Stimulated activated CD8-positive, alpha-beta memory T cell treated with anti-CD3 and anti-CD28 coated beads, Interleukin-12 subunit alpha, Interleukin-12 subunit beta, amount 100 ng/mL, for 1 hour (primary cell): ENCODE measurements at places on chromosomes 5 and 9.

DNA sequence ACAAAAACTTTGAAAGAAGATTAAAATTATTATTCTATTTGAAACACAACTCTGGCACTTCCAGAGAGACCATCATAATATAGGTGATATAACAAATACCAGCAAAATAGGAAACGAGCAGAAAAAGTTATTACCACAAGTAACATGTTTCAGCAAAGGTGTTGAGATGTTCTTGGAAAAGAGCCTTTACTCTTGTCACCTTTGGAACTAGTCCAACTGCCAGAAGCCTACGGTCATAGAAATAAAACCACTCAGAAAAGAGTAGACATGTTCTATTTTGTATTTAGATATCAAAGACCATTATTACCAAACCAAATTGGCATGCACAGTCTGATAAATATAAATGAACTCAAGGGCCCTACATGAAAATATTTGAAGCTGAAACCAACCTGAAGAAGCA, 145.0 kb upstream of the DMAC1 start:
- DNase-seq = no peak

DNA sequence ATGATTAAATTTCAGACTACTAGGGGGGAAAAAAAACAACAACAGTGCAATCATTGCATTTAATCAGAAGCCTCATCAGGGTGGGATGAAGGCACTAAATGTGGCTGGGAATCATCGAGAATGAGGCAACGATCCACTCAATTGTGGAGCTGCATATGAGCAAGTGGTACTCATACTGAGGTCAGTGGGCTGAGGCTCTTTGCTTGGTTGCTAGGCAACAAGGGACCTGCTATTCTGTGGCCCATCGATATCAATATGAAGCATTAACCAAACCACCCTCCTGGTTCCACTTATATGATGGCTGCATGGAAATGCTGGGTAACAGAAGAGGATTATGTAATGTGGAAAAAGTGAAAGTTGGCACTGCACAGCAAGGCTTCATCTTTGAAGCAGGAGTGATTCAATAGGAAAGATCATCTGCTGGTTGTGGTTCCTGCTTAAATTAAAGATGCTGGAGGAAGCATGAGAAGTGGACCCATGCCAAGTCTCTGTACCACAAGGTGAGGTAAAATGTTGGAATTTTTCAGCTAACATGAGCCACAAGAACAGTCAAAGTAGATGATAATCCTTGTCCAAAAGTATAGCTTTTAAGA, 159.8 kb upstream of the HMHB1 start:
- no peak for DNase-seq

- DNase-seq = no peak
Measured at GRCh38 chr5:14696057-14696456, 31.5 kb downstream of the OTULIN start.

- DNase-seq = no peak
Measured at GRCh38 chr5:116448450-116448849, 126.2 kb downstream of the SEMA6A start.

GRCh38 chr9:137970686-137971476, 93.3 kb downstream of the CACNA1B start:
- no peak for DNase-seq

DNA sequence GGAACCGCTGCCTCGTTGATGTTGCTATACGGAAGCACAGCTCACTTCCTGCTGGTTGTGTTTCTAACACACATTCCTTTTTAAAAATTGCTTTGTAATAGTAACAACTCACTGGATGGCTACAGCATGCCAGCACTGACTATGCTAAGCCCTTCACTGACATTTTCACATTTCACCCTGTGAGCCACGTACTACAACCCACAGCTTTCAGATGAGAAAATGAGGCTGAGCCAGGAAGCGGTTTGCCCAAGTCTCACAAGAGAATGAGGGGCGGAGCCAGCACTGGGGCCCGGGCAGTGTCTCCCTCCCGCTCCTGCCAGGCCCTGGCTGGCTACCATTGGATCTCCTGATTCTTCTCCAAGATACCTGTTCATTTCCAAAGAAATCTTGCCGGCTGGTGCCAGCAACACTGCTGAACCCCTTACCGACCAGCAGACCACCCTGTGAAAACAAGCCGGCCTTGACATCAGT, 38.3 kb downstream of the FAM78A start:
- peak; percentile 74 for DNase-seq

- no peak for DNase-seq
Measured at GRCh38 chr5:24609706-24610105, 35.1 kb downstream of the CDH10 start.

DNA sequence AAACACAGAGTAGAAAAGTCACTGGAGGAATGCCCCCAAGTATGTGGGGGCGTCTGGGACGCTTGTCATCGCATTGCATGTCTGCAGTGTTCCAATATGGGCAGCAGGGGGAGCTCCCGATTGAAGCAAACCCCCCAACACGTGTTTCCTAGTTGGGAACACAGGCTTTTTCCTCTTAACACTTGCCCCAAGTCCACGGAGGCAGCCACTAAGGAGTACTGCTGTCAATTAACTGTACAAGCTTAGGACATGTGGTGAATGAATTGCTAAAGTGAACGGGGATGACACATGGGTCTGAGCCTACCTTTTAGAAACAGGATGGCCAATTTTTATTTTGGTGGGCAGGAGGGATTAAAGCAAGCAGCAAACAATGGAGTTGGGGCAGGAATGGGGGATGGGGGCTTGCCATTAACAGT, 2.2 kb downstream of the GABRB2 start:
- DNase-seq = no peak

- no peak for DNase-seq
Measured at GRCh38 chr5:80703747-80704146, 49.0 kb upstream of the DHFR start.

DNA sequence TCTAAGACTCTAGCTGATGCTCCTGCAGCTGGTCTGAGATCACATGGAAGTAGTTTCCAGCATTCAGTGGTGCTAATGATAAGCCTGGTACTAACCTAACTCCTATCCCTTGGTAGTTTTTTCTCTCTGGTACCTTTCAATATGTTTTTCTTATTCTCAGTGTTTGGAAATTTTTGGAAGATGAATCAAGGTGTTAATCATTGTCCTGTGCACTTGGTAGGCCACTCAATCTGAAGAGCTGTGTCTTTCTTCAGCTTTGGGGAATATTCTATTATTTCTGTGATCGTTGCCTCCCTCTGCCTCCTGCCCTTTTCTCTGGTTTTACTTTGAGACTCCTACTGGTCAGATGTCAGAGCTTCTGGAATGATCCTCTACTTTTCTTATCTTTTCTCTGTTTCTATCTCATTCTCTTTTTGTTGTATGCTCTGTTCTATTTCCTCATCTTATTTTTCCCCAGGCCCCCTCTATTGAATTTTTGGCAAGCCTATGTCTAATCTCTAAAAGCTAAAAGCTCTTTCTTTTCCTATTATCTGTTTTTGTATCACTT, 136.8 kb downstream of the APBA1 start:
- DNase-seq = no peak

GRCh38 chr5:94910721-94911120, 292.3 kb downstream of the SLF1 start:
- no peak for DNase-seq

DNA sequence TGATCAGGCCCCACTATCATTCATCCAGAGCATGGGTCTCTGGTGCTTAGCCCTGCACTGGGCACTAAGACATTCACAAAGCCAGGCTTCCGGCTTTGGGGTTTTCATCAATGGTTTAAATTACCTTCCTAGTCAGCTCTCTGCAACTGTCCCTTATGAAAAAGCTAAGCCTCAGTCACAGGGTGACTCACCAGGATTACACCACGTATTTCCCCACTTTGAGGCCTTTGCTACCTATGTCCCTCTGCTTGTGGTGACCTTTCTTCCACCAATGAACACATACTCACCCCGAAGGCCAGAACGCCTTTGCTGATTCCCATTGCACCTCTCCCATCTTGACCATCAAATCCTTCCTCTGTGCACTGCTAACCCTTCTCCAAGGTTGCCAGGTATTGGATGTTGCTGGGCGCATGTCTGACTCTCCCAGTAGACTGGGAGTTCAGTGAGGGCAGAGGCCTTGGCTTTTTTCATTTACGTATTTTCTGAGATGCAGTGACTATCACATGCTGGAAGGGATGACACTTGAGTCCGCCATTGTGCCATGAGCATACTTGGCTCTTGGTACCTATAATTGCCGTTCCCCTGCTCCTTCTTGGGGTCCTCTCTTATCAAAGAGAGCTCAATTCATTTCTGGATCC, 58.7 kb upstream of the TNFSF8 start:
- DNase-seq = no peak

GRCh38 chr5:80590766-80591165, 20.7 kb upstream of the ANKRD34B start:
- no peak for DNase-seq

DNA sequence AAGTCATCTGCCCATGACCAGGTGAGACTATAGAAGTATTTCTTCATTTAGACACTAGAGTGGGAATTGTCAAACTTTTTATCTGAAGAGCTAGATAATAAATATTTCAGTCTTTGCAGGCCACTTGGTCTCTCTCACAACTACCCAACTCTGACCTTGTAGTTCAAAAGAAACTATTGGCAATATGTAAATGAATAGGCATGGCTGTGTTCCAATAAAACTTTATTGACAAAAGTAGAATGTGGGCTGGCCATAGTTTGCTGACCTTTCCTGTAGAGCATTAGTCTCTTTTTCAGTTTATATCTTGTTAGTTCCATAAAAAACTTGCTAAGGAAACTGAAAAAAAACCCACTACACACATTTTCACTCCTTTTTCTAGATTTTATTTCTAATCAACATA, 535.5 kb downstream of the PRR16 start:
- DNase-seq = no peak

- DNase-seq = no peak
Measured at GRCh38 chr9:121636341-121636865, 15.0 kb upstream of the DAB2IP start.

DNA sequence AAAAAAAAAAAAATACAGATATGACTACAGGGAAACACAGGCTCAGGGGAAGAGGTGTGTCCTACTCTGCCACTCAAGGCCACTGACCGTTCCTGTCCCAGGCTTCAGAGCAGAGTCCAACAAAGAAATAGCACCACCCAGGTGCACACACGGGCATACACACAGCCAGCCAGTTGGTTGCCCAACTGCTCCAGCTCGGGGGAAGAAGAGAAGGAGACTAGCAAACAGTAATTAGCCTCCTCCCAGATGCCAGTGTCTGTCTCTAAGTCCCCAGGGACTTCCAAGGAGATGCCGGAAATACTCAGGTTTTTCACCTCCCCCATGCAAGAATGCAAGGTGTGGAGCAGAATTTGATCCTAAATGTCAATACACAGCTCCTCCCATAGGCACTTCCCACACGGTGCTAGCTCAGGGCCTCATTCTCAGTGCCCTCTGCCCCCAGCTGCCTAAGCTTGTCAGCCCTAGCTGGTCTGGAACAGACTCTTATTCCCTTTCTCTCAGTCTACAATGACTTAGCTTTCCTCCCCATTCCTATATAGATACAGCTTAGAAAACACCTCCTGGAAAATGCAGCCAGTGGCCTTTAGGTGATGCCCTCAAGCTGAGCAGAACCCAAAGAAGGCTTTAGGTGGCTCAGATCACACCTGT, 1.7 kb downstream of the MYORG start:
- no peak for DNase-seq

DNA sequence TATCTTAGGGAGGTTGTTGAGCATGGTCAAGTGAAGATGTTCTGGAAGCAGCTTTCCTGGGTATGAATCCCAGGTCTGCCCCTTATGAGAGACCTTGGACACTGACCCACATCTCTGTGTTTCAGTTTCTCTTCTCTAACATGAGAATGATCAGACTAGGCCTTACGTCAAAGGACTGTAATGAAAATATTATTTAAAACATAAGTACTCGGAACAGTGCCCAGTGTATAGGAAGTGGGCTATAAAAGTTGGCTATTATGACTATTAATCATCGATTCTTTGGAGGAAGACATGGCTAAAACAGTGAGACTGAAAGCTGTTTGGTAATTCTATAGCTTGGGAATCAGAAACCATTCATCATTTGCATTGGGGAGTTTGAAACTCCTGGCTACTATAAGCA, 65.3 kb upstream of the MYO10 start:
- no peak for DNase-seq

DNA sequence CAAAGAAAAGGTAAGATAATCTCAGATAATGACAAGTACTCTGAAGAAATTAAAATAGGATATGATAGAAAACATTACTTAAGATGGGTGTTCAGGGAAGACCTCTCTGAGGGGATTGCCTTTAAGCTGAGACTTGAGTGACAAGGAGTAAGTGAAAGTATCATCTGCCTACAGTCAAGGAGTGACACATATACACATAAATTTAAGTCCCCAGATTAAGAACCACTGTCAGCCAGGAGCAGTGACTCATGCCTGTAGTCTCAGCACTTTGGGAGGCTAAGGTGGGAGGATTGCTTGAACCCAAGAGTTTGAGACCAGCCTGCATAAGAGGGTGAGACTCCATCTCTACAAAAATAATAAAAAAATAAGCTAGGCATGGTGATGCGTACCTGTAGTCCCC, 19.7 kb upstream of the ANKHD1 start:
- DNase-seq = no peak

GRCh38 chr9:120740132-120740531, 25.9 kb upstream of the MEGF9 start:
- no peak for DNase-seq

DNA sequence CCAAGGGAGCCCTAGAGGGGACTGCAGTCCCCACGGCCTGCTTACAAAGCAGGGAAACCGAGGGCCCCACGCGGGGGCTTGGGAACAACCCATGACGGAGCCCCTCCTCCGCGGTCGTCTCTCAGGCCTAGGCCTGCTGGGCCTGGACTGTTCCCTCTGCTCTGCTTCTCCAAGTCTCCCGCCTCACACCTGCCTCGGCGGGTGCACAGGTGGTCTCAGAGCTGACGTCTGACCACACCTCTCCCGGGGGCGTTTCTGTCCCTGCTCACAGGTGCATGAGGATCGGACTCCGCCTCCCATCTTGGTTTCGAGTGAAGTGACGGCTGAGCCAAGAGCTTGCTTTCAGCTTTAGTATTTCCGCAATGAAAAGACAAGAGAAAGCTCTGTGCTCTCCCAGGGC, 72.1 kb downstream of the MRPL36 start:
- no peak for DNase-seq

DNA sequence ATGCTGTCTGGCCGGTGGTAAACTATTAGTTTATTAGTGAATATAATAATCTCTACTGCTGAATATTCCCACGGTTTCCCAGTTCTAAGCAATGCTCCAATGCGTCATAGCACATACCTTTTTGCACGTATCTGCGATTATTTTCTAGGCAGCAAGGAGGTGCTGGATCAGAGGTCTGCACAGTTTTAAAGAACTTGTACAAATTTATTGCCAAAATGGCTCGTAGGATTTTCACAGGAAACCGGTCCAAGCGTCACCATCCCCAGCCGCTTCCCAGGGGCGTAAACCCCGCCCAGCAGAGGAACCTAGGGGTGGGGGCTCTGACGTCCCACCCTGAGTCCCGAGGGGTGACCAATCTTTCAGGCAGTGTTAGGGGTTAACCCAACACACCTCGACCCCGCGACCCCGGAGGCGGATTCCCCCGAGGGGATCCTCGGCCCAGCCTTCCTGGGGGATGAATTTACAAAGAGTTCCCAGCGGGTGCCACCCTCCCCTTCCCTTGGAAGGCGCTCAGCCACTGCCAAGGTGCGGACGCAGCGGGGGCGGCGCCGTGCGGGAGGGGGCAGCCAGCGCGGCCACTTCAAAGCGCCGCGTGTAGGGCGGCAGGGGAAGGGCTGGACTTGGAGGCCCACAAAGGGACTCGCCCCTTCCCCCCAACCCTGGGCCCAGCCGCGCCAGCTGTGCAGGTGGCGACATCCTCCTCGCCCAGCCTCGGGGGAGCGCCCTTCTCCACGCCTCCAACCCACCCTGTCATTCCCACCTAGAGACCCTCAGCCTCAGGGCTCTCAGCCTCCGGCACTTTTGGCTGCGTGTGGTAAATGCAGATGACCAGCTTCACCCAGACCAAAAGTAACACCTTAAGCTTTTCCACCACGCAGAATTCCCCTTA, 43.5 kb upstream of the TCF7 start:
- DNase-seq = no peak
